Stromal cell of bone marrow (primary cell): ENCODE measurements at places on chromosomes 13 and 19.

DNA sequence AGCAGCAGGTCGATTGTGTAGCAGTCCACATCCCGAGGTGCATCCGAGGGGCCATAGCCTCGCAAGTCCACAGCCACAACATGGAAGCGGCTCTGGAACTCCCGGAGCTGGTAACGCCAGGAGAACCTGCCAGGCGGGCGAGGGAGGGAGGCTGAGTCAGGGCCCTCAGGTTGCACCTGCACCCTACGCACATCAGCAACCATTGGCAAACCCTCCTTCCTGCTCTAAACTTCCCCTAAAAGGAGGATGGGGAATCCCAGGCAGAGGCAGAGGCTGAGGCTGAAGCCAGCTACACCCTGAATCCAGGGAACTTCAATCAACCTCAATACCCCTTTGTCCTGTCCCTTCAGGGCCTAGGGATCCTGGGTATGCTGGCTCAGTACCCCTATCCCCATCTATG lies 977 bp downstream of the EPHX3 start:
- DNase-seq, result no peak

- no peak for DNase-seq
Observed at GRCh38 chr19:30529876-30530275, 157.7 kb downstream of the ZNF536 start.

DNA sequence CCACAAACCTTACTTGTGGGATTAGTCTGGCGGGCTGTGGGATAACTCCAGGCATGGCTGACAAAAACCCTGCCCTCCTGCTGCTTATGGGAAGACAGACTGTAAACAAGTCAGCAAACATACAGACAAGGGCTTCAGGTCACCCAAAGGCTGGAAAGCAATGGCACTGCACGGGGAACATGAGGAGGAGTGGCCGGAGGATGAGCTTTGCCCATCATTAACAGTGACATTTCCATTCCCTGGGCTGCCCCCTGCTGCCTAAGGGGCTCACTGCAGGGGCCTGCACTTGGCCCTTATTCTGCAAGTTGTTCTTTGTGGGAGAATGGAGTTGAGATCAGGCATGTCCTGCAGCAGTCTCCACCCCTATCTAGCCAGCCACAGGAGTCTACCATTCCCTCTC lies 91.3 kb downstream of the UQCRFS1 start:
- peak; percentile 9 for DNase-seq

DNA sequence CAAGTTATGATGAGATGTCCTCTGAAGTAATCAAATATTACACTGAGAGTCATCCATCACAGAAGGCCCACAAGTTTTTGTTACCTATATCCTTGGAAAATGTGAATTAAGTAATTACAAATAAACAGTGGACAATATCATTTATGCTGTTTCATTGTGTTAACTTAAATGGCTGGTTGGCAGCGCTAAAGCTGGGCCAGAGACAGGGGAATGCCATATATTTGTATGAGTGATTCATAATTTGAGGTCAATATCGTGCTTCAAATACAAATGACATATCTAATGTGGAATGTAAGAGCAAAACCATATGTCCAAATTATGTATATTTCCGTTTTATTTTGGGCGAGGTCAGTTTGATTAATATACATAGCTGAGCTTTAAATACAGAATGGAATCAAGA lies 1556.2 kb downstream of the SLITRK5 start:
- no peak for DNase-seq

DNA sequence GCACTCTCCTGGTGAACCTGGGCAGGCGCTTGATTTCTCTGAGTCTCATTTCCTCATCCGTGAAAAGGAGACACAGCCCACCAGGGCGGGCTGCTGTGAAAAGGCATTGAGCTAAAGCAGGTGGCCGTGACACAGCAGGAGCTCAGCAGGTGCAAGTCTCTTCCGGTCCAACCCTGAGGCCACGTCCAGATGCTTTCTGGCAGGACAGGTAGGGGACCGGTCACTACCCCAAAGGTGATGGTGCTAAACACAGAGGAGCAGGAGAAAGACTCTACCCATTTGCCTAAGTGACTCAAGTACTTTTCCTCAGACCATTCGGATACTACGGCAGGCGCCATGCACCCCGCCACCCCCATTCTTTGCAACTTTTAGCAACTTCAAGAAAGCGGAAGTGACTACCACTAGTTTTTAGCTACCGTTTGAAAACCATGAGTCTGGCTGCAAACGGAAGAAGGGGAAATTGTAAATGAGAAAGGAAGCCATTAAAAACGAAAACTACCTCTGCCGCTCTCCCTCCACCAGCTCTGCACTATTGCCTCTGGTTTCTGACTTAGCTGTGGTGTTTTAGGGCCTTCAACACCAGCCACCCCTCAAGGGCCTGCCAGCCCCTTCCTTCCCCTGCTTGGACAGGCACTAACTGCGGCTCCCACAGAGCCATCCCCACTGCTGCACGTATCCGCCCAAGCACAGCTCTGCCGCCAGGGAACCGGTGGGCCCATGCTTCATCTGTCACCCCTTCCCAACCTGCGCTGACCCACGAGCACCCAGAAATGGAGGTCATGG lies 4.8 kb downstream of the PPP6R1 start:
- DNase-seq, result no peak

GRCh38 chr19:51470966-51471365 lies 7.4 kb upstream of the CEACAM18 start:
- no peak for DNase-seq

DNA sequence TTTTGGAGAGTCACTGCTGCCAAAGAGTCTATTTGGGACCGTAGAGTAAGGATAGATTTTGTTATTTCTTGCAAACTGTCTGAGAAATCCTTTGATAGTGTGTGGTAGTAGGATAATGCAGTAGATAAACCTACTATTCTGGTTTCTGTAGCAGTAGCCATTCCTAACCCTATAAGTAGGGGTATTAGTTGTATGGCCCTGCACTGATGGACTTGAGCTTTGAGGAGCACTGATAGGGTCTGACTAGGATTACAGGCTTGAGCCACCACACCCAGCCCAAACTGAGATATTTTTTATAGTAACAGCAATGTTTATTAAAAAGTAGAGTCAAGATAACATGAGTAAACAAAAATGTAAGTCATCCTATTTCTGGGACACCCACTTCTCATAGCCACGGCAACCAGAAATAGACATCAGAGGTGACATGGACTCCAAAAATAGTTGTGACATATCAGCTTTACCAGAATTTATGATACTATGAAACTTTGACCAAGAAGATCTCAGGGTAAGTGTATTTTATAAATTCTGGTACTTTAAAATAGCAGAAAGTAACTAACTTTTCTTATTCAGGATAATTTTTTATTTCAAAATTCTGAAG lies 479.1 kb downstream of the SUCLA2 start:
- no peak for DNase-seq

DNA sequence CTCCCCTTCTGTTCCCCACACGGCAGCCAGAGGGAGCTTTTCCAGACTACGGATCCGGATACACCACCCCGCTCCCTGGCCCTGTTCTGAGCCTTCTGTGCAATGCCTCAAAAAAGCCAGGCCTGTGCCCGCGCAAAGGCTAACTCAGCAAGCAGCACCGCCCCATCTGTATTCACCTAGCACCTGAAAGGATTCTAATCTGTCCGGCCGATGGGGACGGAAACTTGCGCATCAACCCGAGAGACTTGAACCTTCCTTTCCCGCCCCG lies 589 bp downstream of the ZBTB45 start:
- peak; percentile 54 for DNase-seq

DNA sequence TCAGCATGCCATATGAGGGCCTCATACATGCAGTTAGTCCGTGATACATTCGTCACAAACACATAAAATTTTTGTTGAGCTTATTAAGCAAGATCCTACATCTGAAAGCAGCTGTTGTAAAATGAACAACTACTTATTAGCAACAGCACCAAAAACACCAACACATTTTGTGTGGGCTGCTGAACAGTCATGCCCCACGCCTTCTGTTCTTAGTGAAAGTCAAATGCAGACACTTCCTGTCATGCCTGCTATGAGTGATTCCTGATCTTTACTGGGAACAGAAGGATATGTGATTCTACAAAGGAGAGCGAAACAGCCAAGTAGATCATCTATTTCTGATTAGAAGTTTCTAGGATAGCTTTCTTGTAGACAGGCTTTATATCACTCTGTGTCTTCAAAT lies 4.2 kb upstream of the B3GLCT start:
- DNase-seq, result no peak

- no peak for DNase-seq
Observed at GRCh38 chr13:51959773-51960172, 51.5 kb downstream of the ATP7B start.

DNA sequence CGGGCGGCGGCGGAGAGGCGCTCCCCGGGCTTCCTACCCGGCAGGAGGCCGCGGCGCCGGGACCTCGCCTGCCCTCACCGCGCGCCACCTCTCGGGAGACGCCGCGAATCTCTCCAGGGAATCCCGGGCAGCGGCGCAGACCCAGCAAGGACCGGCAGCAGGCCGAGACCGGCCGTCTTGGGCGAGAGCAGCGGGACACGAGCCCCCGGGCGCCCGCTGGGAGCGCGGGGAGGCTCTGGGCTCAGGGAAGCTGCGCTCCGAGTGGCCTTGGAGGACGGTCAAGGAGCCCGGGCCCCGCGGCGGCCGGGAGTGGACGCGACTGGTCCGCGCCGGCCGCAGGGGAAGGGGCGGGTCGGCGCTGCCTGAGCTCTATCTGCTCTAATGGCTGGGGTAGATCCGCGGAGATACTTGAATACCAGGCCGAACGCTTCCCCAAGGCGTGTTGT lies 14.7 kb downstream of the CDX2 start:
- DNase-seq, result no peak

GRCh38 chr19:19524053-19524452 lies 4.7 kb upstream of the YJEFN3 start:
- no peak for DNase-seq

DNA sequence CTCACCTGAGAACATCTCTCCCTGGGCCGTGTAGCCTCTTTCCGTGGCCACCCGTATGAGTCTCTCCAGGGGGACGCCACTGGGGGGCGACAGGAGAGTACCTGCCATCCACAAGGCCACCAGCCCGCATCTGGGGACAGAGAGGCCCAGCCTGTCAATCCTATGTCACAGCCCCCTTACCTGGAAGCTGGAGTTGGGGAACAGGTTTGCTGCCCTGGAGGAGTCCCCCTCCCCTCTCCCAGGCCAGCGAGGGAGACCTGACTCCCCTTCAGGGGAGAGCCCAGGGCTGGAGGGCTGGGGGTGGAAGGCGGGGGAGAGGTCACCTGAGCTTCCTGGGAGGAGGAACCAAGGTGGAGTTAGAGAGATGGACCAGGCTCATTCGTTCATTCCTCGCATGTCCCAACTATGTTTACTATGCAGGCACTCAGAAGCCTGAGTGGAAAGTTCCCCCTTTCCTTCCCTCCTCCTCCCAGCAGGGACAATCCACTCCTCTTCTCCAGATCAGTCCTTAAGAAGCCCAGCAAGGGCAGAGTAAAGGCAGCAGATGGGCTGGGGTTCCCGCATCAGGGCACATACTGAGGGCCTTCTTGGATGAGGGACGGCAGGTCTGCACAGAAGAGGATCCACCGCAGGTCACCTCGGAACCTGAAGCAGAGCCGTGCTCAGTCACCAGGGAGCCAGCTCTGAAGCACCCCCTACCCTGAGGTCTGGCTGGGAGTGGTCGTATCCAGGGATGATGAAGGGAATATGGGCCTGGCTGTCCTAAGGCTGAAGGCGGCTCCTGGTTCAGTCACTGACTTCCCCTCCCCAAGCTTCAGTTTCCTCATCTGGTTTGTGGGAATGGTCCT lies 5.5 kb downstream of the ACTMAP start:
- DNase-seq, result no peak

DNA sequence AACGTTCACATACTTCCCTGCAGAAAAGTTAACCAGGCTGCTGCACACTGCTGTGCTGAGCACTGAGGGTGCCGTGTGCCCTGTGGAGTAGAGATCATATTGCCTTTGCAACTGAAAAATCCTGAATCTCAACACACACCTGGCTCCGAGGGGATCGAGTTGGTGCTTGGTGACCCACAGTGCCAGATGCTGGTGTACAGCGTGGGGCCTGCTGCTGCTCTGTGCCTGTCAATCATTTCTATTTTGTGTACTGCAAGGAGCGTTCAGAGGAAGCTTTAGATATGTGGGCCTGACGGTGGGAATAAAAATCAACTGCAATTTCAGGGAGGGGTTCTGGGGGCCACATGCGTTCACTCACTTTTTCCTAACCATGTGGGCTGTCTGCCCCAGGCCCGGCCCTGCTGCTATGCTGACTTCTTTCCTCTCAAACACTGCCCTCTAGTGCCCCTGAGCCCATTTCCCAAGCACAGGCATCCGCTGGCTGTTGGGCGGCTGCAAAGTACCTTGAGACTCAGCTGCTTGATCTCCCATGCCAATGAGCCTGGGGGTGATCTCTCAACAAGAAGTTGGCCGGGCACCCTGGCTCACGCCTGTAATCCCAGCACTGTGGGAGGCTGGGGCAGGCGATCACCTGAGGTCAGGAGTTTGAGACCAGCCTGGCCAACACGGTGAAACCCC lies 9.7 kb upstream of the LENG8 start:
- no peak for DNase-seq

DNA sequence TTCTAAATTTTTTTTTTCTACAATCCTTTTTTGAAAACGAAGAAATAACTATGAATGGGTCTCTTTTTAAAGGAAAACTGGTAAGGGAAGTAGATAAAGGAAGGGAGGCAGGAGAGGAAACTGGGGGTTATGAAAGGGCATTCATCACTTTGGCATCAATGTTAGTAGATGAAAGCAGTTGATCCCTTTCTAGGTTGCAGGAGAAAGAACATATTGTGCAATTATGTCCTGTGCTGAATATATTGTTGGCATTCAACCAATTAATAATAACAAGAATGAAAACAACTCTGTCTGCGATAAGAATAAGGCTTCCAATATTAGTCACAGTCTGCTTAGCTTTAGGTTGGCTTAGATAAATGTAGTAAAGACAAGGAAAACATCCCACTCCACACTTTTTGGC lies 796.8 kb upstream of the KLHL1 start:
- DNase-seq, result no peak
